Stimulated activated naive B cell treated with anti-CD40 and anti-IgM and Interleukin-4, amounts not matched to agents 10 μg/mL and 1 μg/mL and 100 μg/mL, for 72 hours (primary cell): ENCODE measurements at places on chromosomes 11 and 22.

DNA sequence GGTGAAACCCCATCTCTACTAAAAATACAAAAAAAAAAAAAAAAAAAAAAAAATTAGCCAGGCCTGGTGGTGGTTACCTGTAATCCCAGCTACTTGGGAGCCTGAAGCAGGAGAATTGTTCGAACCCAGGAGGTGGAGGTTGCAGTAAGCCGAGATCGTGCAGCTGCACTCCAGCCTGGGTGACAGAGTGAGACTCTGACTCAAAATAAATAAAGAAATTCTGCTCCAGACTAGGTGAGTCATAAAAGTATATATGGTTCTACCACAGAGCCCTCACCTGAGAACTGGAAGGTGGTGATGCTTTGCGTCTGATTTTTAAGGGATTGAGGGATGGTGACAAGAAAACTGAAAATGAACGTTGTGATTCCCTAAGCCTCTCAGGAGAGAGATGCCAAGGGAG, 58.4 kb downstream of the NTM start:
- DNase-seq: no peak

GRCh38 chr11:26841818-26842473, 120.1 kb upstream of the SLC5A12 start:
- DNase-seq: no peak

DNA sequence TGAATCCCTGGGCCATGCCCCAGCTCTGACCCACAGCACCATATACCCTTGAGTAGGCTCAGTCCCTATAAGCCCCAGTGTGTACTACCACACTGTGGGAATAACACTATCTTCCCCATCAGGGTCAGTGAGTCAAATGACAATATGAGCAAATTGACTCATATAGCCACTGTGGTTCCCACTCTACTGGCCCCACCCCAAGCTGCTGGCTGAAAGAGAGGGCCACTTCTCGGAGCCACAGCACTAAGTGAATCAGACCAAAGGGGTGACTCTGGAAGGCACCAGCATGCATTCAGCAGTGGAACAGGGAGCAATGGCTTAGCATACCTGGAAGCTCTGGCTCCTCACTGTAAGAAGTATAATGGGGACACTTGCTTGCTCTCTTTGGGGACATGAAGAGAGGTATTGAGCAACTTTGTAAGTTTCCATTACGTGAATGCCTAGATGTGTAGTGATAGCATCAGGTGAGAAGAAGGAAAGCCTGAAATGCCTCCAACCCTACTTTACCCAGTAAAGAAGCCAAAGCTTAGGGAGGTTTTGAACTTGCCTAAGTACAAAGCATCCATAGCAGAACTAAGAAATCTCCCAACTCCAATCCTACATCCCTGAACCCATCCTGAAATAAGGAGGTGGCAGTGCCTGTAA, 13.5 kb downstream of the CD59 start:
- DNase-seq: no peak

DNA sequence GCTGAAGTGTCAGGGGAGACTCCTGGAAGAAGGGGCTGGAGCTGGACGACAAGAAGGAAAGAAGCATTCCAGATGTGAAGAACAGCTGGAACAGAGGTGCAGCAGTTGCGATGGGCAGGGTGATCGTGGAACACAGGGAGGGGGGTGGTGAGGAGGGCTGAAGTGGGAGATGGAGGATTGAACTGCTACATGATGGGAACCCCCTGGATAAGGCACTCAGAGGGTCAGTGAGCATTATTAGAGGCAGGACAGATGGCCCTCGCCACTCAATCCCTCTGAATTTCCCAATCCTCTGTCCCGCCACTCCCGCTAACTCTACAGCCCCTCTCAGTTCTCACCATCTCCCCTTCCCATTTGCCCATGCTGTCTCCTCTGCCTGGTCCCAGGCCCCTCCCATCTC, 14.0 kb downstream of the SERPINH1 start:
- DNase-seq: no peak

GRCh38 chr11:12900496-12900895, 108.6 kb upstream of the RASSF10 start:
- no peak for DNase-seq

GRCh38 chr22:32265882-32266767, 11.0 kb upstream of the SLC5A4 start:
- DNase-seq: peak; percentile 43

DNA sequence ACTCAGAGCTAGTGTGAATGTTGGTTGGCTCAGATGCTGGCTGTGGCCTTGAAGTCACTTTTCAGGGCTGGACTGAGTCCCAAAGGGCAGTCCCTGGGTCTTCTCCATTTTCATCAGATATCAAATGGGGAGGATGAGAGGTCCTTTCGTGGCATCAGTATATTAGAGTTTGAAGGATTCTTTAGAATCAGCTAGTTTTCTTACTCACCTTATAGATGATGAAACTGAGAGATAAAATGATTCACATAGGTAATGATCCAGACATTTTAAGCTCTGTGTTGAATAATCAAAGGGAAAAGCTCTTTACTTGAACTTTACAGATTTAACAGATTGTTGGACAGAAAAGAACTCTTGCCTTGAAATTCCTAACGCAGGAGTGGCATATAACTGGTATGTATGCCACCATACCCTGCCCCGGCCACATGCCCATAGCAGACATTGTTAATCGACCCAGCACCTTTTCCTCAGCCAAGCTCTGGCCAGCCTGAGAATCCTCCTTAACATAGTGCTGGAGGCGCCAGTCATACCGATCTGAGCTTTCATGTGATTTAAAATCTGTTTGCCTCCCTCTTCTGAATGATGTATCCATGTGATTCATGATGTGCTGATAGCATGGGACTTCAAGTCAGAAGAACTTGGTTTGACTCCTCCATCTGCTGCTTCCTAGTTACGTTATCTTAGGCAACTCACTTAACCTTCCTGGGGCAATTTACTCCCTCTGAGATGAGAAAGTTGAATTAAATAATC, 60.0 kb downstream of the BARX2 start:
- no peak for DNase-seq

DNA sequence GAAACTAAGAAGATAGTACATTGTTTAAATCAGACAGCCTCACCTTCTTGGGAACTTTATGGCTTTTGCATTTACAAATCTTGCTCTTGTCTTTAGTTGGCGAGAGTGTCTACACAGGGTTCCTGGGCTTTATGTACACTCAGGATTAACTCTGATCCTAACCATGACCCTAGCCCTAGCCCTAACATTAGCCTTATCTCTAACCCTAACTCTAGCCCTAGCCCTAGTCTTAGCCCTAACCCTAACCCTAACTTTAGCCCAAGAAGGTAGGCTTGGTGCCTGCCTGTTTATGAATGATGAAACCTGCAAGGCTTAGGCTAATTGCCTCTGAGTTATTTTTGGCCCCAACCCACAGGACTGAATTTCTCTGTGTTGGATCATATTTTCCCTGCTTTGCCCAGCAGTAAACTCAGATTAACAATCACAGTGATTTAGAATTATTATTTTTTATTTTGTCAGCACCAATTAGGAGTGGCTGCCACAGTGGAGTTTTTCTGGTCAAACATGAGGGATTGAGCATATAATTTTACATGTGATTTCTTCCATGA, 44.1 kb upstream of the OR9Q1 start:
- DNase-seq: no peak

DNA sequence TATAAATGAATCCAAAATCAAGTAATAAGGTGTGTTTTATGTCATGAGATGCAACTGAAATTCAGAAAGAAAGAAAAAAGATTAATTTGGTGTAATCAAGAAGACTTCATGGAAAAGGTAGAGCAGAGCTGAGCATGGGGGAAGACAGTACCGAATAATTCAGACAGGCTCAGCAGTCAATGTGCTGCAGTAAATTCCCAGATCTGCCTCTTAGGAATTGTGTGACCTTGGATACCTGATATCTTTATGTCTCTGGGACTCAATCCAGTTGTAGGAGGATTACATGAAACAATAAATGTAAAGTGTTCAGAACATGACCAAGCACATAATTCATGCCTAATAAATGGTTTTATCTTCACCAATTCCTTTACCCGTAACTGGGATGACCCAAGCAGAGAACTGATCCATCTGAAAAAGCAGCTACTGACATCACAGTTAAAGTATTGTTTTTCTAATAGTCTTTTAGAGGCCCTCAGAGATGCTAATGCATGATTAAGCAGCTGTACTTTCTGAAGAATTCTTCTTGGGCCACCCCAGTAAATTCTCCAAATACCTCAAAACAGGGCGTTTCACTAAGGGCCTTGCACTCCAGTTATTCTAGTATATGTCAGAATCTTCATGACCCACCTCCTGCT, 7.8 kb downstream of the MS4A12 start:
- DNase-seq: no peak
